ENCODE measurements at places on chromosomes 3 and 15.
A peak's percentile ranks its signal among the peaks of the same experiment; 100 is the strongest.

DNA sequence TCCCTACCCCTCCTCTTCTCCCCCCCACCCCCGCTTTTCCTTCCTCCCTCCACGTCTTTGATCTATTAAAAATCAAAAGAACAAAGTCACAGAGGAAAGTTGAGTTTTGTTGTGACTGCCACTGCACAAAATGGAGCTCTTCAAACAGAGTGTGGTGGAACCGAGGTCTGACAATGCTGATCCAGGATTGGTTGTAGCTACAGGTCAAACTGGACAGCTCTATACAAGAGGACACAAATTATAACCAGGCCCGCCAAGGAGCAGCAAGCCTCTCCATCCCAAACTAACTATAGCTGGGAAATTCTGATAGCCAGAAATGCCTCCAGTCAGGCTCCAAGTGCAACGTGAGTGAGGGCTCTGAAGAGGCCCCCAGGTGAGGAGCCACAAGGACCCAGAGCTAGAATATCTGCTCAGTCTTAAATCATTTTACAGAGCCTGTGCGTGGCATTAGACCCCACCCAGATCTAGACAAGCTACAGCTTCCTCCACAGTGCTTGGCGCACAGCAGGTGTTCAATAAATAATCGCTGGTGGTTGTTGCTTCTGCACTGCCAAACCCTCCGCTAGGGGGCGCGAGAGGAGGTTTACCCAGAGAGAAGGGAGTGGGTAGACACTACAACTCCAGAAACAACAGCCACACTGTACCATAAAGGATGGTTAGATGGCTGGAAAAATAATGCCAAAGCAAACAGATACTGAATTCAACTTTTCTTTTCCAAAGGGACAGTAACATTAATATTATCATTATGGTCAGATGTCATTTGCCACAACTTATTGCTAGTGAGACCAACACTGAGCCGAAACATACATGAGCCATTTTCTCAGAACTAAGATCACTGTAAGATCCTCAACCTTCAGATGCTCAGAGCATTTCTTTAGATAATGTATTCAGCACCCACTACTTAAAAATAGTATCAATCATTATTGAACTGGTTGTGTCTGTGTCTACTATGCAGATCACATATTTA, 44.6 kb downstream of the ZIC4 start:
- peak; percentile 4 for DNase-seq

DNA sequence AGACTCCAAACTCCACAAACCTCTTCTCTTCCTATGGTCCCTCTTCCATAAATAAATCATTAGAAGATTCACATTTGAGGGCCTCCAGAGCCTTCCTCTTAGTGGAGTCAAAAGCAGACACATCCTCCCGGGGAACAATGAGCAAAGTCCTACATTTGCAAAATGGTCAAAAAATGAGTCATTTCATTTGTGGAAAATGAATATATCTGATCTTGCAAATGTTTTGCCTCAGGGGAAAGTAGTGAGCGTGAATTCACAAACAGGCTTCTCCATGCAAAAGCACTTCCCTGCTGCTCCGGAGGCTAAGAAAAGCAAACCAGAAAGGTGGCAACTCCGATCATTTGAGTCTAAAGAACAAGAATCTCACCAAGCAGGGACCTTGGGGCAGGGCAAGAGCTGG, 86.7 kb upstream of the IQSEC1 start:
- DNase-seq = no peak

GRCh38 chr15:39685999-39686613, 96.5 kb downstream of the FSIP1 start:
- DNase-seq = peak; percentile 14

GRCh38 chr15:56919609-56920366, 1.3 kb downstream of the TCF12 start:
- peak; percentile 10 for DNase-seq

- no peak for DNase-seq
Measured at GRCh38 chr3:118772547-118773011, 262.1 kb downstream of the IGSF11 start.

DNA sequence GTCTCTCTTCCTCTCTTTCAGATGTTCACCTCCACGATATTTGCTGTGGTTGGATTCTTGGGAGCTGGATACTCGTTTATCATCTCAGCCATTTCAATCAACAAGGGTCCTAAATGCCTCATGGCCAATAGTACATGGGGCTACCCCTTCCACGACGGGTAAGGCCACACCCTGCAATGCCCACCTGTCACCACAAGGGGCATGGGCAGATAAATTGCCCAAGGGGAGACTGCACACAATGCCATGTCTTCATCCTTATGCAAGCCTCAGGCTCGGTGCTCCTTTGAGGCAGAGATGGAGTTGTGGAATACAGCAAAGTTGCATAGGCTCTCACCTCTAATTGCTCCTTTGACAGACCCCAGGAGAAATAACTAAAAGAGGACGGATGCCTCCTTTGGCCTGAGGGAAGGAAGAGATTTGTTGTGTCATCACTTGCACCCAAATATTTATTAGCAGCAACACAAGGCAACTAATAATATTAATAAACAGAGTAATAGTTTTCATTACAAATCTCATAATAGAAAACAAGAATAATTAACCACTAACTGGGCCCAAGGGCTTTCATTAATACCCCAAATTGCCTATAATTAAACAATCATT, 13.2 kb downstream of the TM4SF4 start:
- no peak for DNase-seq

DNA sequence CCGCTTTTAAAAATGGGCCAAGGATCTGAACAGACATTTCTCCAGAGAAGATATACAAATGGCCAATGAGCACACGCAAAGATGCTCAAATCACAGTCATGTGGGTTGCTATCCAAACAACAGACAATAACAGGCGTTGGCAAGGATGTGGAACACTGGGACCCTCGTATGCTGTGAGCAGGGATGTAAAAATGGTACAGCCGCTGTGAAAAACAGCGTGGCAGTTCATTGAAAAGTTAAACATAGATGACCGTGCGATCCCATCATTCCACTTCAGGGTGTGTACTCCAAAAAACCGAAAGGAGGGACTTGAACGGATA, 6.7 kb upstream of the LRRC15 start:
- DNase-seq = no peak

GRCh38 chr15:92904722-92905571, 4.8 kb downstream of the CHD2 start:
- no peak for DNase-seq

DNA sequence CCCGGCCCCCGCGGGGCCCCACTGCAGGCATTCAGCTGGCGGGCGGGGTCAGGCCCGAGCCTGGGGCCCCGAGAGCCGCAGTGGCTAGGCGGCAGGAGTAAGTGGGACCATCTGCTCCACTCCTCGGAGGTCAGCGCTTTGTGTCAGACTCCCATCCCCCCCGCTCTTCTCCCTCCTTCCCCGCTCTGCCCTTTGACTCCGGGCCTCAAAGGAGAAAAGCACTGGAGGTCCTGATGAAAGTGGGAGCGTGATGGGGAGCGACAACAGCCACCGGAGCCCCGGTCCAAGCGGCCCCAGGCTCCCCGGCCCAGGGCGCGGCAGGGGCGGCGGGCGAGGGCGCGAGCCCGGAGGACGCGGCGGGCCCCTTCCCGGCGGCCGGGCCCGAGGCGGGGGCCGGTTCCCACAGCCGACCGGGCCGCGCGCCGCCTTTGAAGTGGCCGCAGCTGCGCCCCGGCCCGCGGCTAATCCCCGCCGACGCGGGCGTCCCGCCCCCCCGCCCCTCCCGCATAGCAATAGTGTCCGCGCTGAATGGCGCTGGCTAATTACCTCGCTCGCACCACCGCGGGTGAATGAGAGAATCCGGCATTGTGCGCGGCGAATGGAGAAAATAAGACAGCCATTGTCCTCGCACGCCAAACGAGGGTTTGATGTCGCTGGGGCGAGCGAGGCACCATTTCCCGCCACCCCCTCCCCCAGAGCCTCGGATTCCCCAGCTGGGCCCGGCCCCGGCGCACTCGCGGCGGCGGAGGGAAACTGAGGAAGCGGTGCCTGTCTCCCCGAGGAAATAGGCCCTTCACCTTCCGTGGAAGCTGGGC, 22.4 kb downstream of the IGDCC3 start:
- DNase-seq = no peak

GRCh38 chr3:30347679-30348216, 258.7 kb upstream of the TGFBR2 start:
- no peak for DNase-seq

DNA sequence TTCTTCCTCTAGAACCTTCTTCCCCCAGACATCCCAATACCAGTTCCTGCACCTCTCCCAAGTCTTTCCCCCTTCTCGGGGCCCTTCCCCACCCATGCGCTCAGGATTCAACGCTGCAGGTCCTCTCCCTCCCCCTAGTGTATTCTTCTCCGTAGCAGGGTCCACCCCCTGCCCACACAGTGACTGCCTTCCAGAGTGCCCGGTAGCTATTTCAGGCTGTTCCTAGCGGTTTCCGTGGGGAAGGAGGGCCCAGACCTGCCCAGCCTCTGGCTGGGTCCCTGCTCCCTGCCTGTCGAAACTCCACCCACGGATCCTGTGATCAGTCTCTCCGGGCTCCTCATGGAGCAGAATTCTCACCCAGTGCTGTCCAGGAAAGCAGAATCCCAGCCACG, 45.2 kb upstream of the SEC61A1 start:
- DNase-seq = no peak

- DNase-seq = no peak
Measured at GRCh38 chr3:32992310-32992686, 40.9 kb downstream of the CCR4 start.

GRCh38 chr3:124256599-124256998, 264.7 kb upstream of the ROPN1 start:
- DNase-seq = no peak

DNA sequence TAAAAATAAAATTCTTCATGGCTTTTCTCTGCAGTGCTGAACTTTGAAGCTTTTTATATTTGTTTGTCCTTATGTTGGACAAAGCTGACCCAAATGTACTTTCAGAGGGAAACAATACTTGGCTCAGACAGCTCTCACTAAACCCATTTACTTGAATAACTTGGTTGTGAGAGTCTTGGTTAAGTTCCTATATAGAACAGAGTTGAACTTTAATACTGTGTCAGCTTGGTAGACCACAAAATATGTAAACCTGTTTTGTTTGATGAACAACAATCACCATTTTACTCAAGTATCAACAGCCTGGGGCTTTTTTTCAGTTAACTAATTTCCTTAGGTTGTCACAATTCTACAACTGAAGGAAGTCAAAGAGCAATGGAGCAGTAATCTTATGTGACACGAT, 211.9 kb downstream of the CADM2 start:
- no peak for DNase-seq

GRCh38 chr3:63450023-63450422, 171.9 kb downstream of the SYNPR start:
- no peak for DNase-seq

DNA sequence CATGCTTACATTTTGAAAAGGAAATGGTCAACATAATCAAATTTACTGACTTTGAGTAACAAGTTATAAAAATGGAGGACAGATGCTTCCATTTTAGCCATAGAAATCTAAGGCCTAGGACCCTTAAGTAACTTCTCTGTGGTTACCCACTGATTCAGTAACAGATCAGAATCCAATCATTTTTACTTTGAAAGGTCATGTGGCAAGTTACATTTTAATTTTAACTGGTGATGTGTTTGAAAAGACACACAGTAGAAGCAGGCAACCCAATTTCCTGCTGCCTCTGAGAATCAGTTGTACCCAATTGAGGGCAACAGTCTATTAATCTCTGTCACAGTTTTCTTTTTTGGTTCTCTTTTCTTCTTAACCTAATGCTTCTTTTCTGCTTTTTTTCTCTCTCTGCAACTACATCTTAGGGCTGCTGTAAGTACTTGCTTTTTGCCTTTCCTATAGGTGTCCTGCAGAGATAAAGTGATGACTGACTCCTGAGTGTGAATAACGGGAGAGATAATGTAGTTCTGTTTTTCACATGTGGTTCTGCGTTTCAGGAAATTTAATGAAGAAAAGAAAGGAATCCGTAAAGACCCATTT, 3.3 kb downstream of the ZWILCH start:
- DNase-seq = no peak

DNA sequence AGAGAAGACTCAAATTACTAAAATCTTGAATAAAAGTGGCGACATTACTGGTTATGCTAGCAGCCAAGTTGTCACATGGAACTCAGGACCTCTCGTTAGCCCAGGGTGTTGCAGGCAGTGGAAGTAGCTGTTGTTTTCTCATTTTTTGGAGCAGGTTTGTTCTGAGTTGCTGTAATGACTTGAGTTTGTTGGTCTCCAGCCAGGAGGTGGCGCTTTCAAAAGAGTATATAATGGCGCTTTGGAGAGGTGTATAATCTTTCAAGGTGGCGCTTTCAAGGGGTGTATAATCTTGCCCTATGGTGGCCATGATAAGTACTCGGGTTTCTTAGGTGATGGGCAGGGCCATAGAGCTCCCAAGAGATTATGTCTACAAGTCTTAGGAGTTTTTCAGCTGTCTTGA, 632.7 kb downstream of the NTRK3 start:
- no peak for DNase-seq

- DNase-seq = no peak
Measured at GRCh38 chr15:55694652-55695150, 48.3 kb downstream of the PRTG start.

DNA sequence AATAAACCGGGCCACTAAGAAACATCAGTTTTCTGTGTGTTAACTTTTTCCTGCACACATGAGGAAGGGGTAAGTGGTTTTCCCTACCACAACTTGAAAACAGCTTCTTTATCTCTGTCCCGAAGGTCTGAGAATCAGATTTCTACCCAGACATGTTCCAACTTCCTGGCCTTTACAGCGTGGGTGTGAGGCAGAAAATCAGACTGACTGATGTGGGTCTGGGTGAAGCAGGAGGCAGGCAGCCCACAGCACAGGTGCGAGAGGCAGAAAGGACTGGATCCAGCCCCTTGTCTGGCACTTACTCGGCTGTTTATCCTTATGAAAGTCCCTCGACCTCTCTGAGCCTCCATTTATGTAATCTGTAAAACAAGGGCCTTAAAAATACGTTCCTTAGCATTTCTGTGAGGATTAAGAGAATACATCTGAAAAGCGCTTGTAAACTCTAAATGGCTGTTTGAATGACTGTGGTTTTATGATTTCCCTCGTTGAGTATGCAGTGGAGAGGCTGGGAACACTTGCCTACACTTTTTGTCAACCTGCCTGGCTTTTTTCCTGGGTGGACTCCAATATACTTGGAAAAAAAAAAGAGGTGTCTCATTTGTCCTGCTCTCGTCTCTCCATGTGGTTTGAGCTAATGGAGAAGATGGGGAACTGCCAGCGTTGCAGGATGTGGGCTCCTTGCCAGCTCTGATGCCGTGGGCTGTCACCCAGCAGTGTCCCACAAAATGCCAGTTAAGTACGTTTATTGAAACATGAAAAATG, 3.1 kb downstream of the AGBL1 start:
- DNase-seq = no peak

Measured in activated CD4-positive, alpha-beta T cell treated with anti-CD3 and anti-CD28 coated beads, Interleukin-2, amount 50 U/mL, for 1 hour (primary cell).